AG09319 (cell line): ENCODE measurements at places on chromosomes 6 and 20.
A peak's percentile ranks its signal among the peaks of the same experiment; 100 is the strongest.

- peak; percentile 44 for DNase-seq
Measured at GRCh38 chr20:53656293-53657202, 62.9 kb upstream of the ZNF217 start.

- no peak for DNase-seq
Measured at GRCh38 chr20:23114018-23114417, 27.9 kb upstream of the CD93 start.

DNA sequence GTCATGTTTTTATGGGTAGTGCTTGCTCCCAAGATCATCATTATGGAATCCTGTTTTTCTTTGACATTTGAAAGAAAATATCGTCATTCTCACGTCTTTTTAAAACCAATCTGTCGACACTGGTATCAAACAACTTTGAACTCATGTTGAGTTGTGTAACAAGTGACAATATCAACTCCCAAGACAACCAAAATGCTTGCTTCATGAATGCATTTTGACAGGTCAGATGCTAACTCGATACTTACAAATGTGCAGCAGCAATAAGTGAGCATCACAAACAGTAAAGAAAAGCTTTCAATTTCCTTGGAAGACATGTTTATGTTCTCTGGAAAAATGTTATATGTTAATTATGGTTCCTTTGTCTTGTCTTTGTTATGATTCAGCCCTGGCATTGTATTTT is 125.9 kb downstream of the EPHA7 start:
- DNase-seq = no peak

- DNase-seq = no peak
Measured at GRCh38 chr6:123533862-123534648, 102.7 kb downstream of the TRDN start.

- no peak for DNase-seq
Measured at GRCh38 chr6:125714441-125715090, 34.9 kb upstream of the HEY2 start.

GRCh38 chr6:160101277-160102205 is 20.1 kb upstream of the SLC22A1 start:
- DNase-seq = no peak

DNA sequence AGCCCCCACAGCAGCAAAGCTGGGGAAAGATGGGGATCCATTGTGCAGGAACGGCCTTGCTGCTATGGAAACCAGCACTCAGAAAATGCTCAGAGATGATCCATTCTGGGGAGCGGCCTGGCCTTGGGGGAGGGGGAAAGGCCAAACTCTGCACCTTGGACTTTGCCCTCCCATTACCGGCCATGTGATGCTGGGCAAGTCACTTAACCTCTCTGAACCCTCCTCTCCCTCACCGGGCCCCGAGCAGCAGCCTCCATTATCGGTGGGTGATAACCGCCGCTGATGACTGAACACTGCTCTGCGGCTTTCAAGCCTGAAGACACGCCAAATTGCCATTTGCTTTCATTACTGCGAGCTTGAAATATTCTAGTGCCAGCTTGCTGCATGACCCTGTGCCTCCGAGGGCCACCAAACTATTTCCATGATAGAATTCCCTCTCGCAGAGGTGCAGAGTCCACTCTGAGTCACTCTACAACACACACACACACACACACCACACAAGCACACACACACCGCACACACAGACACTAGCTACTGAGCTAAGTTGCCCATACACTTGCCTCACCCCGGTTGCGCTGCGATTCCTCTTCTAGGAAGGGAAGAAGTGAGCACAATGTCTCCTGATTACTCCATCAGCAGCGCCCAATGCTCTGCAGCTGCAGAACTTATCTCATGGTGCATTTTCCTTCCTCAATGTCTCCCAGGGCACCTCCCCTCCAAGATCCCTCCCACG is 20.6 kb upstream of the SIRPA start:
- no peak for DNase-seq

- no peak for DNase-seq
Measured at GRCh38 chr6:41040101-41040939, 1.3 kb upstream of the UNC5CL start.

GRCh38 chr6:33018904-33019303 is 9.5 kb upstream of the HLA-DOA start:
- peak; percentile 3 for DNase-seq

- DNase-seq = no peak
Measured at GRCh38 chr6:154308986-154309385, 47.6 kb downstream of the IPCEF1 start.

DNA sequence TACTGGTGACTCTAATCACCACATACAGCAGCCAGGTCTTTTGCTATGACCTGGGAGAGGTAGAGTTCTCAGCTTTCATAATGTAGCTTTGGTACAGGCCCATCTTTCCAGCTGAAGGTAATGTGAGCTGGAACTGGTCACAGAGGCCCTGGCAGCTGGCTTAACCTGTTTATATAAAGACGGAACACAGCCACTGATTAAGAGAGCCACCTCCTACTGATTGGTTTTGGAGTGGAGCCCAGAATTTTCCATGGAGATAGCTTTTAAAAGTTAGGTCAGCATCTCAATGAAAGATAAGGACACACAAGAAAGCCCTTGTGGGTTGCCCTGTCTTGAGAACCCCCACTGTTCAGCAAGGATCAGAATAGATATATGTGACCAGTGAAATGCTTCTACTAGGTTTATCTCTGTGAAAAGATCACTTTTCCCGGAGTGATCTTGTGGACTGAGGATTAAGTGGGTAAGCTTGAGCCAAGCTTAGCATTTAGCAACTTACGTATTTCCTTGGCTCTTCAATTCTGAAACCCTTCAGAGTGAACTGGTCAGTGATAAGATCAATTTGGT is 213.7 kb upstream of the CITED2 start:
- peak; percentile 62 for DNase-seq

GRCh38 chr20:3071610-3072529 is at the start of gene OXT:
TSS of gene OXT (plus strand) at chr20:3071620. CDS start at chr20:3071656, 36 bp downstream.
- DNase-seq = no peak

- DNase-seq = no peak
Measured at GRCh38 chr6:718345-718744, 25.4 kb upstream of the EXOC2 start.

DNA sequence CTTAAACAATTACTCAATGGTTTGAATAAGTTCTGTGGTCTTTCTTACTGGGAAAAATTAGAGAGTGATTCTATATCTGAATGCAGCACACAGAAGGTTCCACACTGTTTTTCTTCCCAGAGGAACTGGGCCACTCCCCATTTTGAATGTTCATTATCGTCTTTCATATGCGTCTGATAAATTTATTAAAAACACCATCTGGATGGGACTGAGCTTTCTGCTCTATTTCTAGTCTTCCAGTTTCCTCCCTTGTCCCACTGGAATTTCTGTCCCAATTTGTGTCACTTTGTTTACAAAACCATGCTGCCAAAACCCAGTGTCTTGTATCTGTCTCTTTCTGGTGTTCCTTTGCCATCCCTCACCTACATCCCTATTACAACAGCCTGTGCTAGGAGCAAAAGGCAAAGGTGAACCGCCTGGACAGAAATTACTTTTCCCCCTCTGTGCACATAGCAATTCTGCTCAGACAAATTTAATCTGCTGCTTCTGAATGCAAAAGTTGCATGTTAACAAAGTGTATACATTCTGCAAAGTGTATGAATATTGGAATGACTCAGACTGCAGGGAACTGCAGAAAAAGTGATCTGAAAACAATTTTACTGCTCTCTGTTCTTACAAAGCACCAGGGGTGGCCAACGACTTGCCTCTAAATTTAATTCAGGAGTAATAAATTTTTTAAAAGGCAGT is 333.6 kb downstream of the BTBD9 start:
- DNase-seq = no peak

DNA sequence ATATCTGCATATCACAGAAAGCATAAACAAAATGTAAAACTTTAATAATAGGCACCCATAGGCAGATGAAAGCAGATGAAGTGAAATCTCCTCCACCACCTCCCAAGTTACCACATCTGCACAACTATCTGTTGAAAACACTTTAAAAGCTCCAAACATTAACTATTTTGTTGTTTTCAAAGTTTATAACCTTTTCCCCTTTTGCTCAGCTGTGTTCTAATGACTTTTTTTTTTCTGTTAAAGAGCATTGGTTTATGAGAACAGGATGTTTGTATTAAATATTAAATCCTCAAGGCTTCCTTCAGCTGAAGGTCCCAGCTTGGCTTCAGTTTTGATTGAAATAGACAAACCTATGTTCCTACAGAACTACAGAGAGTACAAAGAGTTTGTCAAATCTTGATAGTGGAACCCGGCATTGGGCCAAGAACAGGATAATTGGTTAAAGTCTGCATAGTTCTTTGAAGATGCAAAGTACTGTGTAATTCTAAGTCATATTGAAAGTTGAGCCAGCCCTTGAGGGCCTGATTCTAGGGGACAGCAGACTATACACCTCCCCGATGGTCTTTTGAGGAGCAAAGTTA is 255.1 kb upstream of the JAG1 start:
- no peak for DNase-seq

DNA sequence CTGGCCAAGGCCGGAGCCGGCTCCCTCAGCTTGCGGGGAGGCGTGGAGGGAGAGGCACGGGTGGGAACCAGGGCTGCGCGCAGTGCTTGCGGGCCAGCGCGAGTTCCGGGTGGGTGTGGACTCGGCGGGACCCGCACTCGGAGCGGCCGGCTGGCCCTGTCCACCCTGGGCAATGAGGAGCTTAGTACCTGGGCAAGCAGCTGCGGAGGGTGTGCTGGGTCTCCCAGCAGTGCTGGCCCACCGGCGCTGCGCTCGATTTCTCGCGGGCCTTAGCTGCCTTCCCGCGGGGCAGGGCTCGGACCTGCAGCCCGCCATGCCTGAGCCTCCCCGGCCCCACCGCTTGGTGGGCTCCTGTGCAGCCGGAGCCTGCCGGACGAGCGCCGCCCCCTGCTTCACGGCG is 91.4 kb upstream of the MAN1A1 start:
- DNase-seq = no peak

DNA sequence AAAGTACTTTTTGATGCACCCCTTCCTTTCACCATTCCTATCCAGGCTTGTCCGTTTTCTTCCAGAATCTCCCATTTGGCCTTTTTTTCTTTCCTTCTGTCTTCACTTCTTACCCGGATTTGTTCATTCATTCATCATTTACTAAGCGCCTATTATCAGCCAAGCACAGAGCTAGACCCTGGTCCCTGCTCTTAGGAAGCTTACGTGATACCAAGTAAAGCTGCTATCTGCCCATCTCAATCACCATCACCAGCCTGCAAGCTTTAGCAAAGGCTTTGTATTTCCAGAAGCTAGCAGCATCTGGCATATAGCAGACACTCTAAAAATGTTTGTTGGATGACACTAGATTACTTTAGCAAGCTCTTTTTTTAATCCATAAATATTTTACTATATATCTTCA is 4.8 kb downstream of the NDRG3 start:
- DNase-seq = no peak

DNA sequence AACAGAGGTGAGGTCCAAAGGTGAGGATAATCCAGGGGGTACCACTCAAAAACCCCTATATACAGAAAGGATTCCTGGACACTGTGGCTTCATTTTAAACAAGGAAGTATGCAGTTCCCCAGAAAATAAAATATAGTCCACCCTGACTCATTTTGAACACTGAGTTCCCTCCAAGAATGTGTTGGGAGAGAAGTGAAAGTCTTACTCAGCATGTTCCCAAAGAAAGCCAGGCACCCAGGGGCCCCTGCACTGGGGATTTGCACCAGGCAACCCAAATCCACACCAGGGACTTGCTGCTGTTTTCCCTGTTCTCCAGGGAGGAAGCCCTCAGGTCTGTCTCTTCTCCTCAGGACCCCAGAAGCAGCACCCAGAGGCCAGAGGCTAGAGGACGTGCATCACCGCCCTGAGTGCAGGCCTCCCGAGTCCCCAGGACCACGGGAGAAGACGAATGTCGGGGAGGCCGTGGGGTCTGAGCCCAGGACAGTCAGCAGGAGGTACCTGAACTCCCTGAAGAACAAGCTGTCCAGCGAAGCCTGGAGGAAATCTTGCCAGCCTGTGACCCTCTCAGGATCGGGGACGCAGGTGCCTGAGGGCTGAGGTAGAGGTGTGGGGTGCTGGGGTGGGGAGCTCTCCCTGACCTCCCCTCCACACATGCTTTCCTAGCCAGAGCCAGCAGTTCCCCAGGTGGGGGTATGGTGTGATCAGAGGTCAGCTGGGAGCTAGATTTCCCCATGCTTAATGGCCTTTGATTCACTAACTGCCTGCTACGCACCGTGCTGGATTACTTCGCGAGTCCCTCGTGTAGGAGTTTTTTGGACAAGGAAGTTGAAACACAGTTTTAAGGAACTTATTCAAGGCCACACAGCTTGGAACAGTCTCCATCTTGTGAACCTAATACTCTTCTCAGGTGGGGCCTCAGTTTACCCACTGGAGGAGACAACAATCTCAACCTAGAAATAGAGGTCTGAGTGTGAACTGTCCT is 3.3 kb downstream of the FGD2 start:
- DNase-seq = no peak

DNA sequence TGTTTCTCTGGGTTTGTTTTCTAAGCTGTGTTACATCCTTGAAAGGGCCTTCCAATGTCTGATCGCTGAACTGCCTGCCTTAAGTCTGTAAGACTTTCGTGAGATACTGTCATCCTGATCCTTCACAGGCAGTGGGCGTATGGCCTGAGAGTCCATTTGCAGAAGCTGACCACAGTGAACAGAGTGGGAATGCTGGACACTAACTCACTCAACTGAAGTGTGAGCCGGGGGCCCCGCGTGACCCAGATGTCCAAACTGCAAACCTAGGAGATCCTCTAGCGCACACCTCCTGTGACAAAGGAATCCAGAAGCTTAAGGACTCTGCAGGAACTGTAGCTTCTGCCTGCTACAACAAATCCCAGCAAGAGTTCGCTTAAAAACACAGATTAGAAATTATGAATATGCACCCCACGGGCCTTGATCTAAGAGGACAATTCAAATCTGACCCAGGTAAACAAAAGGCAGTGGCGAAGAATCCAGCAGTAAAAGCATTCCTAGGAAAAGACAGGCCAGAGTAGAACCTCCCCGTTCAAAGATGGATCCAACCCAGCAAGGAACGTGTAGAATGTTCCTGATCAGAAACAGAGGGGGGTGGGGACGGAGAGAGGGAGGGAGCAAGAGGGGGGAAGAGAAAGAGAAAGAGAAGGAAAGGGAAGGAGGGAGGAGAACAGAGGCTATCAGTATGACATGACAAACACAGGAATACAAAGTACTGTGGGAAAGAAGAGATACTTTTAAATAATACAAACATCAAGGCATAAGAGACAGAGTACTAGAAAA is 135.0 kb upstream of the AFDN start:
- DNase-seq = no peak

- no peak for DNase-seq
Measured at GRCh38 chr6:107642095-107642860, 152.4 kb downstream of the SOBP start.

- no peak for DNase-seq
Measured at GRCh38 chr6:30361661-30362060, 16.7 kb downstream of the RPP21 start.

- DNase-seq = no peak
Measured at GRCh38 chr6:30887901-30888815, 3.8 kb downstream of the DDR1 start.

- no peak for DNase-seq
Measured at GRCh38 chr6:152634773-152635172, 2.4 kb downstream of the SYNE1 start.
